H54 (cell line): ENCODE measurements at places on chromosomes 12 and 14.

DNA sequence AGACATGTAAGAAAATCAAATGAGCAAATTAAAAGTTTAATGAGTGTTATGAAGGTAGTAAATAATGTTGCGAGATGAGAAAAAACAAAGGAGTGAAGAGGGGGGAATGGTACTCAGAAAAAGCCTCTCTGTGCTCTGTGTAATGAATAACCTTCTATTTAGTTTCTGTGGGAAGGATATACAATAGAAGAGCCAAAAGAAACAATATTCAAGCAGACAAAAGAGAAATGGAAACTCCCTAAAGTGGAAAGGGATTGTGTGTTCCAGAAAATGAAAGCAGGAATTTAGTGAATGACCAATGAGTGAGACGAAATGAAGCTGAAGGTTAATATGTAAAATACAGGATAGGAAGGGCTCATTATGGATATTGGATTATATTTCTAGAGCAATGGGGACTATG lies 18.5 kb downstream of the OR4K1 start:
- DNase-seq: no peak

DNA sequence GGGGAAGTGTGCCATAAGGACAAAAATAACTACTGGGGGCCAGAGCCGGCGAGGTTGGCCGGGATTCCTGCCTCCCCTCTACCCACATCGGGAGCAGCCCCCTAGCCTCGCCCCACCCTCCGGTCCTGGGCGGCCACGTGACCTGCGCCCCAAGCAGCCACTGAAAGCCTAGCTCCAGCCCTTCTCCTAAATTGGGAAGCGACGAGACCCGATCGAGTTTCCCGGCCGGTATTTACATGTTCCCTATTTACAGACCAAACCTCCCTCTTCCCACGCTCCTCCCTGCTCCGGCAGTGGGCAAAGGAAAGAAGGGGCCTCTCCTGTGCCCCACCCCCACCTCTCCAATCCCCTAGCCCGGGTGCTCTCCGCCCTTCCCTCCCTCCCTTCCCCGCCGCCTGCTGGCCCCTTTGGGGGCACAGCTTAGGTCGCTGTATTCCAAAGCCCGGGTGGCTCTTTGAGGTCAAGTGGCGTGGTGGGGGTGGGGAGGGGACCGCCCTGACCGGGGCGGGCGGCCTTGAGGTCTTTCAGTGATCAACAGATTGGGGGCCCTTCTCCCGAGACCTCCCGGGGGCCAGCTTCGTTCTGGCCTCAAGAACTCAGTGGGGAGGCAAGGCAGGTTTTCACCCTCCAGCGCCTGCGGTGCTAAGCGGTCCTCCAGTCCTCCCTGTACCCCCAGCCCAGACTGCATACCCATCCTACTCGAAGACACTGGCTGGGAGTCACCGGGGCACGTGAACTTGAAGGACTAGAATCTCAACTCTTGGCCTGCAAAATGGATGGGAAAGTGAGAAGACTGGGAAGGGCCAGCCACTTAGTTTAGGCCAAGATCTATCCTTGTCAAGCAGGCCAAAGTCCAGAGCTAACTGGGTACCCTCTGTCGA lies 6.3 kb upstream of the CTDSP2 start:
- DNase-seq: no peak

GRCh38 chr12:45269412-45269751 lies 53.5 kb downstream of the ANO6 start:
- DNase-seq: no peak

DNA sequence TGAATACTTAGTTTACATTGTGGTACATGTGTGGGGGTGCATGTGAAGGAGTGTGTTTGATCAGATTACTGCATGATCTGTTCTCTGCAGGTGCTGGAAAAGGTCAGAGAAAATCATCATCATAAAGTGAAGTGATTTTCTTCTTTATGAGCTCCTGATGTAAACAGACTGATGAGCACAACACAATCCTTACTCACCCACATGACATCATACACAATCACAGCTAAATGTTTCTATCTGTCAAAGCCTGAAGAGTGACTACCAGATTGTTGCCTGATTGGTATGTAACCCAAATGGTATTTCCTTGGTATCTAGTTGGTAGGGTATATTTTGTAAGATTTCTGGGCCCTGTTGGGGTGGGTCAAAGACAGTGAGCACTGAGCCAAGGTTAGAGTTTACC lies 270.8 kb downstream of the FOXG1 start:
- no peak for DNase-seq

- no peak for DNase-seq
Measured at GRCh38 chr14:106737021-106737420, 1210.6 kb downstream of the TMEM121 start.

DNA sequence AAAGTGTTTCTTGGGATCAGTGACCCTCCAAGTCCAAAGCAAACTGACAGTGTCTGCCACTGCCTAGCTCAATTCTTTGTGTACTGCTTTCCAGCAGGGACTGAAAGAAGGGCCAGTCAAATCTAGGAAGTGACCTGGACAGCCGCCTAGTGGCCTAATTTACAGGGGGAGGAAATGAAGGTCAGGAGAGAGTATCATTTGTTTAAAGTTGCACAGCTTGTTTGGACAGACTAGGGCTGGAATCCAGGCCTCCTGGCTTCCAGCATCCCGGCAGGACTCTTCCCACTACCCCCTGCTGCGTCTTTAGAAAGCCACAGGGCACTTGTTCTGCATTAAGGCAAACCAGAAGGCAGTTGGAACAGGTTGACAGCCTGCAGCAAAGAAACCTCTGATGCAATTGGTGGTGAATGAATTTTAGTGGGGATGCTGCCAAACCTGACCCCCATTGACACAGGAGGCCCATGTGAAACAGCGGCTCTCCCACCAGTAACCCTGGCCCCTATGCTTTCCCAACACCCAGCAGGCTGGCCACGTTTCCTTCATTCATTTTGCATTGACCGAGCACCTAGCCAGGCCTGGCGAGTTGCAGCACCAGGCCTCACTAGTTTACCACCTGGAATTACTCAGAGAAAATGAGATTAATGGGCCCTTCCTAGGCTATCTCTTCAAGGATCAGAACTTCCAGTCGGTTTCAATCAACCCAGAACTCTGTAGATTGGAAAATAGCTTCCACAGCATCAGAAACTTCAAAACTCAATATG lies 28.2 kb downstream of the GALNT16 start:
- no peak for DNase-seq

- peak; percentile 26 for DNase-seq
Measured at GRCh38 chr12:46963977-46964971, 115.1 kb upstream of the PCED1B start.

DNA sequence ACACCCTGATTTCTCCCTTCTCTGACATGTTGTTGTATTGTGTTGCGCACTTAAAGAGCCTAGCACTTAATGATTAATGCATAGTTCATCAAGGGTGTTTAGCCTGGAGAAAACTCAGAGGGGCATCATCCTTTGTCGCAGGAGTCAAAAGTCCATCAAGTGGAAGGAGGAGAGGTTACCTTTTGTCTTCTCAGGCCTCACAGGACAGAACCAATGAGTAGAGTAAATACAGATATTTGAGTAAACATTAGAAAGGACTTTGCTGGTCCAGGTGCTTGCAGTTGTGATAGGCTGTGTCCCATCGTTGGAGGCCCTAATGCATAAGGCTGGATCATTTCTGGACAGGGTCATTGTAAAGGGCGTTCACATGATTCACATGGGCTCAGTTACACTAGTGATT lies 430.9 kb downstream of the PCNX1 start:
- no peak for DNase-seq

DNA sequence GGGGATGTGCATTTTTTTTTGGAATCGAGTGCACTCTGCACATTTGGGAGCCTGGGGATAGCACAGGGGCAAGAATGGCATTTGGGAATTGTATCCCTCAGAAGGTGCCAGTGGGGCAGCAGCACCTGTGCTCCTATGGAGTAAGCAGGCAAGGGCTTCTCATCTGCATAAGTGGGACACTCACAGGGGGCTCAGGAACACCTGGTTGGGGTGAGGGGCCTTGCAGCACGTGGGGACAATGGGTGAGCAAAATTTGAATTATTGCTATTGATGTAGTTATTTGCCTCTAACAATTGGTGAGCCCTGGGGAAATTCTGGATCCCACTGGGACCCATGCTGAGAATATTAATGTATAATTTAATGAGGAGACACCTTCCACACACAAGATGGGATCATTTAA lies 274.2 kb downstream of the TTC6 start:
- no peak for DNase-seq

DNA sequence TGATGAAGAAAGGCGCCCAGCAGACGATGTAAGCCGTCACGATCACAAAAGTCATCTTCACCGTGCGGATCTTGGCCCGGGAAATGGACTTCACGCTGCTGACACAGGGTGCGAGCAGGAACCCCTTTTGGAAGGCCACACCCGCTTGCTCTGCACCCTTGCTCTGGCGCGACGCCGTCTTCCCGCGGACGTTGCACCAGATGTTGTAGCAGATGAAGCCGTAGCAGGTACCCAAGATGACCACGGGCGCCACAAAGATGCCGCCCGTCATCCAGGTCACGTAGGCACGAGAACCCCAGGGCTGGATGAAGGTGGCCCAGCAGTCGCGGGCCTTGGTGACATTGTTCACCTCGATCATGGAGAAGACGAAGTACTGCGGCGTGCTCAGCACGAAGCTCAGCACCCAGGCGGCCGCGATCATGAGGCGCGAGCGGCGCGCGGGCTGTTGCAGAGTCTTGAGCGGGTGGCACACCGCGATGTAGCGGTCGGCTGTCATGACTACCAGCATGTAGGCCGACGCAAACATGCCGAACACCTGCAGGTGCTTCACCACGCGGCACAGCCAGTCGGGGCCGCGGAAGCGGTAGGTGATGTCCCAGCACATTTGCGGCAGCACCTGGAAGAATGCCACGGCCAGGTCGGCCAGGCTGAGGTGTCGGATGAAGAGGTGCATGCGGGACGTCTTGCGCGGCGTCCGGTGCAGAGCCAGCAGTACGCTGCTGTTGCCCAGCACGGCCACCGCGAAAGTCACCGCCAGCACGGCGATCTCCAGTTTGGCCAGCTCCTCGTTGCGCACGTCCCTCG lies 890 bp downstream of the AVPR1A start:
- no peak for DNase-seq

- no peak for DNase-seq
Measured at GRCh38 chr12:94909663-94910062, 93.8 kb downstream of the NDUFA12 start.

DNA sequence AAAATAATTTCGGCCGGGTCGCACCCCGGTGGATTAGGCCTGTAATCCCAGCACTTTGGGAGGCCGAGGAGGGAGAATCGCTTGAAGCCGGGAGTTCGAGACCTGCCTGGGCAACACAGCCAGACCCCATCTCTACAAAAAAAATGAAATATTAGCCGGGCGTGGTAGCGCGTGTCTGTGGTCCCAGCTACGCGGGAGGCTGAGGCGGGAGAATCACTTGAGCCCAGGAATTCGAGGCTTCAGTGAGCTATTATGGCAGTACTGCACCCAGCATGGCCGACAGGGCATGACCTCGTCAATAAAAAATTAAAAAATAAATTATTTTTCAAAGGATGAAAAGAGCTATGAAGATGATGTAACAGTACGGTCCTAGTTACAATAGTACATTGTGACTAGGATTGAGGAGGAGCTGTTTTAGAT lies 523 bp downstream of the GTF2H3 start:
- DNase-seq: no peak

- DNase-seq: no peak
Measured at GRCh38 chr14:104557086-104557485, 22.5 kb upstream of the C14orf180 start.

DNA sequence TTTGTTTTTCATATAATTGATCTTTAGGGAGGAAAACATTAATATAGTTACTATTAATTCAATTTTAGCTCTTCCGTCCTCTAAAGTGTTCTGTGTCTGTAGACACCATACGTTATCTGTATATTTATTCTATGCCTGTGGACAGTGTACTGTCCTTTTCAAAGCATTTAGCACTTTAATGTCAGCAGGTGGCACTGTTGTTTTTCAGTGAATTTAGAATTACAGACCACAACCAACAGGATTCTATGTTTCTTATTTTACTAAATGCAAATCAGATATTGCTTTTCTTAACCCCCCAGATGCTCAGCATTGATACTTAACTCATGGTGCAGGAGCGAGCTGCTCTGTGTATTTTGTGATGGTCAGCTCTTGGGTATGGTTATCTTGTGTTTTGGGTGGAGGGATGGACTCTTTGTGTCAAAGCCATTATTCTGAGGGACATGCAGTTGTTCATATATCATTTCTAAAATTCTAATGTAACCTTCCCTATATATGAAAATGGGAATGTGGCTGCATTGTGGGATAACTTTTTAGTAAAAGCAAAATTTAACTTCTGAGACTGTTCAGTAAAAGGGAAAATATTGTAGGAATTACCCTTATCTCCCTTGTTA lies 65.2 kb downstream of the PAPOLA start:
- DNase-seq: no peak

DNA sequence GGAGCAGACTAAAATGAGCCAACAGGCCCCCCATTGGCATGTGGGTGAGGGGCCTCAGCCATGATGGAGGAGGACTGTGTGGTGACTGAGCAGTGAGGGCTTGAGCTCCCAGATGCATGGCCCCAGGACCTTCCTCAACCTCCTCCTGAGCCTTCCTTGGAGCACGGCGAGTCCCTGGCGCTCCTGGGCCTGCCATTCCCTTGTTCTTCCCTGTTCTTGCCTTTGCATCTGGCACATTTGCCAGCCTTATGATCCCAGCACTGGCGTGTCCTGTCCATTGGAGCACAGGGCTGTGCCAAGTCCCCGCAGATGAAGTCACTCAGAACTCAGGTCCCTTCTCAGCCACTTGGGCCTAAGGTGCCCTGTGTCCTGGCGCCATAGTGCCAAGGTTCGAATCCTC lies 40.3 kb upstream of the MEG3 start:
- no peak for DNase-seq

DNA sequence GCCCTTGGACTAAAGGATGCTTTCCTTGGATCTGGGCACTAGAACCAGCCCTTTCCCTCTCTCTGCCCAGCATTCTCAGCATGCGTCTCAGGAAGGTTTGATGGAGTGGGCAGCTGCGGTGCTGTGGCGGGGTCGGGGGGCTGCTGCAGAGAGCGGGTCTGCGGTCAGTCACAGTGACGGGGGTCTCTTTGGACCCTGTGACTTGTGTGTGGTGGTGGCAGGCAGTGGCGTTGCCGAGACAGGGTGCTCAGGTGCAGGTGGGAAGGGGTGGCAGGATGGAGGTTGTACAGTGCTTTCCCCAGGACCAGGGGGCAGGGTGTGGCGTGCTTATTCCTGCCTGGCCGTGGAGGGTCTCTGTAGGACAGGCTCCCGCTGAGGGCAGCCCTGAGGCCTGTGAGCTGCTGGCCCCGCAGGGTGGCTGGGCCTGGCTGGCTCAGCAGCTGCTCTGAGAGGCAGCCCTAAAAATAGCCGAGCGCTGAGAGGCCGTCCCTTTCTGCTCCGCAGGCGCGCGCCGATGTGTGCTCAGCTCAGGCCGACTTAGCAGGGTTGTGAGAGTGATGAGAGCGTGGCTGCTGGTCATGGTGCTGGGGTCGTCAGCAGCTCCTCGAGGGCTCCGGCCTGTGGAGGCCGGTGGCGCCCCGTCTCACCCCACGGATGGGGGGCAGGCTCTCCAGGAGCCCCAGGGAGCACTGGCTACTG lies 9.7 kb downstream of the PACS2 start:
- DNase-seq: no peak
